GM19239 (cell line): ENCODE measurements at places on chromosomes 1 and 21.

GRCh38 chr1:46197560-46197963 is 672 bp downstream of the POMGNT1 start:
- no peak for DNase-seq

GRCh38 chr1:209827384-209828262 is at the start of gene UTP25:
Gene UTP25 (plus strand): TSS chr1:209827972. CDS start chr1:209828064, 92 bp downstream.
- peak; percentile 54 for DNase-seq

GRCh38 chr1:173152598-173152997 is 54.5 kb downstream of the TNFSF4 start:
- DNase-seq, result no peak

DNA sequence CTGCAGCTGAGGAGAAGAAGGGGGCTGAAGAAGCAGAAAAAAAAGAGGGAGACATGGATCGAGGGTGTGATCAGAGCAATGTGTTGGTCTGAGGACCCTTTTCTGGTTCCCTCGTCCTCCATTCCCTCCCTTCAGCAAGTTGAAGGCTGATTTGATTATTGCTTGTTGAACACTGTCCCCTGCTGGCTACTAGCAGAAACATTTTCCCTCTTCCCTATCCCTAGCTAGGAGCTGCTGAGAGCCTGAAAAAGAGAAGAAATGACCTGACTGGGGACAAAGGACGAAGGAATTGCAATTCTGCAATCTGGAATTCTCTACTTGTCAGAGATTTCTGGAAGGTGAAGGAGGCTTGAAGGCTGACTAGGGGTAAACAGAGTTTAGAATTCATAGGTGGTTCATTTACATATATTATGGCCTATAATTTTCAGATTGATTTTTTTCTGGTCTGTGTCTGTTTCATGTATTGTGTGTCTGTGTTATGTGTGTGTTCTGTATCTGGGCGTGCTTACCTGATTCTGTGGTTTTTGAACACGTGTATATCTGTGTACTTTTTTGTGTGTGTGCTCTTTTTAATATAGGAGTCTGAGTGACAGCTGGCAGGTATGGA is 9.8 kb downstream of the NHLH1 start:
- peak; percentile 67 for DNase-seq

GRCh38 chr21:39660191-39660980 is 47.6 kb downstream of the B3GALT5 start:
- DNase-seq, result no peak

- DNase-seq, result no peak
These were observed 22.0 kb upstream of the BCAR3 start for GRCh38 chr1:93703643-93704042.

DNA sequence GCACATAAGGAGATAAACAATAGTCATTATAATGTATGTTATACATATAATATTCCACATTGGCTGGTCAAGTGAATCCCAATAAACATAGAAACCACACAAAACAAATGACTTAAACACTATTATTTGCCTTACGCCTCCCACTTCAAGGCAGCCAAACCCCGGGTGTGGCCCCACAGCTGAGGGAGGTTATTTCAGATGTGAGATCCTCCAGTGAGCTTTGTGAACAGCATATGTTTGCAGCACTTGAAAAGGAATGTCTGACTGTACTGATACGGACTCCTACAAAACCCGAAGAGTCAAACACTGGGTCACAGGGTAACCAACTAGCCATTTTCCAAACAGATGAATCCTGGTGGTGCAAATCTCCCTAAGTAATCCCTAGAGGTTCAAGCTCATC is 27.1 kb upstream of the DISP1 start:
- no peak for DNase-seq

DNA sequence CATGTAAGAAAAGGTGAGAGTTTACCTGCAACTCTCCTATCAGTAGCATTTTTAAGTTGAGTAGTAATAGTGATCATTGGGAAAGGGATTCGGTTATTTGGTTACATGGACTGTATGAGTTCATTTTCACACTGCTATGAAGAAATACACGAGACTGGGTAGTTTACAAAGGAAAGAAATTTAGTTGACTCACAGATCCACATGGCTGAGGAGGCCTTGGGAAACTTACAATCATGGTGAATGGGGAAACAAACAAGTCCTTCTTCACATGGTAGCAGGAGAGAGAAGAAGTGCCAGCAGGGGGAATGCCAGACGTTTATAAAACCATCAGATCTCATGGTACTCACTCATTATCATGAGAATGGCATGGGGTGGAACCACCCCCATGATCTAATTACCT is 59.3 kb upstream of the FBXO28 start:
- no peak for DNase-seq

- no peak for DNase-seq
These were observed 34.5 kb downstream of the ALG6 start for GRCh38 chr1:63401945-63402344.

DNA sequence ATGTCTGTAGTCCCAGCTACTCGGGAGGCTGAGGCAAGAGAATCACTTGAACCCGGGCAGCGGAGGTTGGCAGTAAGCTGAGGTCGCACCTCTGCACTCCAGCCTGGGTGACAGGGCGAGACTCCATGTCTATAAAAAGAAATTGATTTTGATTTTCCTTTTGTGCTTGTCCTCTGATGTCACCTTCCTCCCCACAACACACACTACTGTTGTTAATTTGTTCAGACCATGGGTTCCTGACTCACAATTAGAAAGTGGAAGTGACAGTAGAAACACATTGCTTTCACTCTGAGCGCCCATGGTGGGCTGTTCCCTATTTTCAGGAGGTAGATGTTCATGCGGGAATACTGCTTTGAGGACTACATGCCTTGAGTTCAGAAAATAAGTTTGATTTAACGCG is 165.5 kb upstream of the KCNJ6 start:
- no peak for DNase-seq

- no peak for DNase-seq
These were observed 19.1 kb upstream of the LRRC3 start for GRCh38 chr21:44436111-44436611.

DNA sequence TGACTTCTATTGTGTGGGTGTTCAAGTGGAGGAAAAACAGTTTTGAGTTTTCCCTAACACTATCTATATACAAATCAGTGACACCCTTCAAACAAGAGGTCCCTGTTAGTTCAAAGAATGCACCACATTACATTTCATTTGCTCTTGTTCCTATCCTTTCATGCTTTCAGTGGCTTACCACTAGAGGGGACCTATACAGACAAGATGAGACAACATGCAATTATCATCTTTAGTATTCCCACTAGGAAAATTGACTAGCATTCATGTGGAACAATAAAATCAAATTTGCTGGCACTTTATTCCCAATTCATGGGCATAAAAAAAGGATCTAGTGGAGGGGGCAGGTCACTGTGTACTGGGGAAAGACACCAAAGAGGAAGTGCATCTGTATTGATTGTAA is 13.3 kb upstream of the SIPA1L2 start:
- no peak for DNase-seq

- DNase-seq, result no peak
These were observed 536.0 kb downstream of the LMO4 start for GRCh38 chr1:87864676-87865075.

GRCh38 chr21:37769656-37770055 is 146.6 kb downstream of the KCNJ6 start:
- DNase-seq, result no peak

DNA sequence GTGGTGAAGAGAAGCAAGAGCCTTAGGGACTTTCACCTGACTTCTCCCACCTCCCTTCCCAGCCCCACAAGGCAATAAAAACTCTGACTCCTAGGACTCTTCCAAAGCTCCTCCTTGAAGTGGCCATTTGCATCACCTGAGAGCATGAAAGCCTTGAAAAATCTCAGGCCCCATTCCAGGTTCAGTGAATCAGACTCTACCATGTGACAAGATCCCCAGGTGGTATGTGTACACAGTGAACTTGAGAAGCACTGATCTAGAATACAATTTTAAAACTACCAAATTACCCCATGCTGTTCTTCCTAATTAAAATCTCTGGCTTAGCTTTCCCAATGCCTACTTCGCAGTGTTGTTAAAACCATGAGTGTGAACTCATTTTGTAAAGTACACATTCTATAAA is 195.1 kb upstream of the SAMSN1 start:
- no peak for DNase-seq

GRCh38 chr1:120133228-120133927 is 42.9 kb downstream of the SEC22B start:
- no peak for DNase-seq

GRCh38 chr1:58900396-58900795 is 116.5 kb upstream of the JUN start:
- no peak for DNase-seq

GRCh38 chr1:156858555-156858956 is 361 bp downstream of the INSRR start:
- no peak for DNase-seq

DNA sequence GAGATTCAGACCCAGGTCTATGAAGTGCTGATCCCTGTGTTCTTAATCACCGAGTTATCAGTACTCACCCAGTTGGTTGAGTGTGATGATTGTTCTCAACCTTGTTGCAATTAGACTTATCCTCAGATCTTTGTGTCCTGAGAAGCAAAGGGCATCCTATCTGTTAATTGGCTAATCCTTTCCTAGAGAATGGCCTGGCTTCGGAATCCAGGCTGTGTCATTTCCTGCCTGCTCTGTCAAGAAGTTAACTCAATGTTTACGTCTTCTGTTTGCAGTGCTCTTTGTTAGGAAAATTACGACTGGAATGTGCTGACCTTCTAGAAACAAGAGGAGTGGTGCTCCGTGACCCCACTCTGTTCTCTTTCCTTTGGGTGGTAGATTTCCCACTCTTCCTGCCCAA is 14.7 kb downstream of the GAS5 start:
- DNase-seq, result no peak

GRCh38 chr1:24830680-24831272 is 85.5 kb downstream of the CLIC4 start:
- peak; percentile 25 for DNase-seq

GRCh38 chr1:8031176-8031785 is 5.2 kb upstream of the ERRFI1 start:
- DNase-seq, result no peak

DNA sequence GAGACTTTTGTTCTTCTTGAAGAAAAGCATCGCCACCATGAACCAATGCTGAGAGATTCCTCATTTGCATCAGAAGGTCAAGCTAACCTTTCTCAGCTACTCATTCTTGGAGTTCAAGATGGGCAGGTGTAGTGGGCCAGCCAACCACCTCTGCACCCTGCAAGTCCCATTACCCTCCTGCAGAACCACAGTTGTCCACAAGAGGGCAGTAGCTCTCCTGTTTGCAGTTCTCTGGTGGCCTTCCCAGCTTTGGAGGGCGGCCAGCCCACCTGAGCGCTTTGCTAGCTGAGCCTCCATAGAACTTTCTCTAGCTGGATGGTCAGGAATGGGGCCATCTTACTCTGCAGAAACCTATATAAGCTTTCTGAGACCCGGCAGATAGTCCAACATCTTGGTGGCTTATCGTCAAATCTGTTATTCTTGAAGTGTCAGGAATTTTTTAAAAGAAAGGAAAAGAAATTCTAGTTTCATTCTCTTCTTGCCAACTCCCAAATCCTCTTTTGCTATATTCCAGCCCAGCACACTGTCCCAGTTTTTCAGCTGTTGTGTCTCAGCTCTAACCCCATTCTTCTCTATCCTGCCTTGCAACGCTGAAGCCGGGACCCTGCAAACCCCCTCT is 11.0 kb upstream of the LMX1A start:
- DNase-seq, result peak; percentile 64

- DNase-seq, result no peak
These were observed 126.0 kb downstream of the CAMTA1 start for GRCh38 chr1:6911021-6911941.

- no peak for DNase-seq
These were observed 4.1 kb downstream of the PIK3R3 start for GRCh38 chr1:46128344-46128743.

GRCh38 chr1:77385551-77385950 is 103.7 kb downstream of the AK5 start:
- DNase-seq, result no peak

DNA sequence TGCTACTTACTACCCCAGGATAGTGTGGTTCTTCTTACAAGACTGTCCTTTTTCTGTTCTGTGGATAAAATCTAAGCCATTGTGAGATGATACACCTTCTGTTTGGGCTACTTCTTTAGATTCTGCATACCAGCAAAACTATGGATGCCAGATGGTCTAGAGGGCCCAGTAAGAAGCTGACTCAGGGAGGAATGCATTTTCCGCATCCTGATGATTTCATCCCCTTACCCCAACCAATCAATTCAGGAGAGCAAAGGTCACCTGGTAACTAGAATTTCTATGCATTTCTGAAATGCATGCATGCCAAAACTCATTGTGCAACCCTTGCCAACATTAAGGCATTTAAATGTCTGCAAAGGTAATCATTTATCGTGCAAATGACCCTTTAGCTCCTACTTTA is 285.7 kb upstream of the ZP4 start:
- DNase-seq, result no peak

DNA sequence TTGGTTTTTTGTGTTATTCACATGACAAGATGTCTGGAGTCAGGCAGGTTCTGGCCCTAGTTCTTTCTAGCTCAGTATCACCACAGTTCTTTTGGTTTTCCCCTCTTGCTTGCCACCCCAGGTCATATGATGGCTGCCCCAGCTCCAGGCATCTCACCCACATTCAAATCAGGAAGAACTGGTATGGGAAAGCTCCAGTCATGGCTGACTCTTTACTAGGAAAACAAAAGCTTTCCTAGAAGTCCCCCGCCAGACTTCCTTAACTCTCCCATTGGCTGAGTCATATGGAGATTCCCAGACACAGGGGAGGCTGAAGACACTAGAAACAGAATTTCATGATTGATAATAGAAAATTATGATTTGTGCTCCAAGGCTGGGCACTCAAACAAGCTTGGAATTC is 22.1 kb upstream of the EYA3 start:
- no peak for DNase-seq

DNA sequence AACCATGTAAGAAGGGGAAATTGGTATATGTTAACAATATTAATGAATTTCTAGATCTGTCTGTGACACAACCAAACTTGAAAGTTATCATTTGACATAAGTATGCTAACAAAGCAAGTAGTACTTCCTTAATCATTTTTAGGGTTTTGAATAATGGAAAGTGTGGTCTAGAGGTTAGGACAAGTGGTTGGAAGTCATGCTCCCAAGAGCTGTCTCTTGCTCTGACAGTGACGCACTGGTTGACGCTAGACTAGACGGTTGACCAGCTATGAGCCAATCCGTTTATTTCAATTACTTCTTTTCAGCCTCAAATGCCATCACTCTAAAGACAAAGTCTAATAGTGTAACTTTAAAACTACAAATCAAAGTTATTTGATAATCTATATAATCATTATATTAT is 20.7 kb upstream of the RGS1 start:
- DNase-seq, result no peak

DNA sequence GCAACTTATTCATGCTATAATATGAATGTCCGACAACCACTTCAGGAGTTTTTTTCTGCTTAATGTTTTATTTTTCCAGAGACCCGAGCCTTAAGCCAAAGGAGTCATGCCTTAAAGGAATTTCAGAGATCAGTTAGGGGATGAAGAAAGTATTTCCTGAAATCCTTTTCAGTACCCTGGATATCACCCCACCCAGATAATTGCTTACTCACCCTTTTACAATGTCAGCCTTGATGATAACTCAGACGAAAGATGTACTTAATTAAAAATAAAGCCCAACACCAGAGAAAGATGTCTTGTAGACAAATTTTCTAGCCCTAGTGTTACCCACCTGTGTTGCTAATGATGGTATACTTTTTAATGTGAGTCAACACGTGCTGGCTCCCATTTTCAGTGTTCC is 124.1 kb downstream of the XCL2 start:
- no peak for DNase-seq

GRCh38 chr1:235068158-235069121 is 60.2 kb downstream of the TOMM20 start:
- no peak for DNase-seq

GRCh38 chr1:110002695-110003094 is 18.1 kb downstream of the AHCYL1 start:
- DNase-seq, result no peak

- no peak for DNase-seq
These were observed 140.2 kb upstream of the SGIP1 start for GRCh38 chr1:66393586-66394287.
